Thymus (tissue), 14 donors: ENCODE measurements at places on chromosomes 2 and 18.
A peak's percentile ranks its signal among the peaks of the same experiment; 100 is the strongest.

- no peak for DNase-seq
Measured at GRCh38 chr18:42545825-42546224, 569.7 kb downstream of the RIT2 start.

GRCh38 chr2:235533616-235534385, 40.0 kb downstream of the AGAP1 start:
- DNase-seq = no peak

DNA sequence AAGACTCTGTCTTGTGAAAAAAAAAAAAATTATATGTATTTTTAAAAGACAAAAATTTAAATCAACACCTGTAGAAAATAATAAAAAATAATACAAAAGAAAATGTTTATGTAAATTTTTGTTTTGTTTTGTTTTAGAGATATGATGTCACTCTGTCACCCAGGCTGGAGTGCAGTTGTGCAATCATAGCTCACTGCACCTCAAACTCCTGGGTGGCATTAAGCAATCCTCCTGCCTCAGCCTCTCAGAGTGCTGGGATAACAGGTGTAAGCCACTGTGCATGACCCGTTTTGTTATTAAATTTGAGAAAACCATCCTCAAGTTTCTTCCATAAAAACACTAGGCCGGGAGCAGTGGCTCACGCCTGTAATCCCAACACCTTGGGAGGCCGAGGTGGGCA, 56.2 kb upstream of the B3GNT7 start:
- DNase-seq = no peak

GRCh38 chr2:128379021-128380015, 60.6 kb upstream of the HS6ST1 start:
- no peak for DNase-seq

DNA sequence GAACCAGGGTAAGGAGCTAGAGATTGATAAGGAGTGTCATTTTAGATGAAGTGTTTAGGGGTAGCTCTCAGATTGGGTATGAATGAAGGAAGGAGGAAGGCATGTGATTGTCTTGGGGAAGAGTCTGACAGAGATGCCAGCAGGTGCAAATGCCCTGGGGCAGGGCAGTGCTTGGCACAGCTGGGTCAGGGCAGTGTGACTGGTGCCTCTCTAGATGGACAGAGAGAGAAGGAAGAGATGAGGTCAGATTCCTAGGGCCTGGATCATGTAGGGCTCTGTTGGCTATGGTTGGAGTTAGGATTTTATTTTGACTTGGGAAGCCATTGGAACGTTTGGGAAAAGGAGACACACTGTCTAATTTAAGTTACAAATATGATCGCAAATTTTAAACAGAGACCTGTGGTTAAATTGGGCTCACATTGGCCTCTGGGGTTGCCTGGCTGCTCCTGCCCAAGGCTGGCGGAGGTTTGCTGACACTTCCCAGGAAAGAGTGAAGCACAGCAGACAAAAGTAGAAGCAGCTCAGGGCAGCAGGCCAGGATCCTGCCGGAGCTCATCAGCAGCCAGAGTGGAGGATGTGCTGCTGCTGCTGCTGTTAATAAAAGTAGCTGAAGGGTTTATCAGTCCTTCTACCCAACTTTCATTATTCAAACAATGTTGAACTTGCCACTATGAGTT, 32.7 kb upstream of the FHL2 start:
- DNase-seq = no peak

DNA sequence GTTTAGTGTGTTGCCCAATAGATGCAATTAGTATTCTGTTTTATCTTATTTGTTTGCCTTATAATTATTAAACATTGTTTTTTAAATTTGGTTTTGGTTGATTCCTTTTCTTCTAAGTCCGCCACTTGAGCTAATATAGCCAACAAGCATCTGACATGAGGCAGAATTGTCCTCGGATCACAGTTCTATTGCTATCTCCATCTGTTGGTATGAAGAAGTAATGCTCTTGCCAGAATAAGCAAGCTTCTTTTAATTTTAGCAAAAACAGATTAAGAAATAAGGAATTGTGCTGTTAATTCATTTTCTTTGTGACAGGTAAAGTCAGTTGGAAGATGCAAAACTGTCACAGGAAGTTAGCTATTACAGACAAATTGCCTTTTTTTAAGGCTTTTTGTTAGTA, 54.3 kb downstream of the R3HDM1 start:
- DNase-seq = no peak

DNA sequence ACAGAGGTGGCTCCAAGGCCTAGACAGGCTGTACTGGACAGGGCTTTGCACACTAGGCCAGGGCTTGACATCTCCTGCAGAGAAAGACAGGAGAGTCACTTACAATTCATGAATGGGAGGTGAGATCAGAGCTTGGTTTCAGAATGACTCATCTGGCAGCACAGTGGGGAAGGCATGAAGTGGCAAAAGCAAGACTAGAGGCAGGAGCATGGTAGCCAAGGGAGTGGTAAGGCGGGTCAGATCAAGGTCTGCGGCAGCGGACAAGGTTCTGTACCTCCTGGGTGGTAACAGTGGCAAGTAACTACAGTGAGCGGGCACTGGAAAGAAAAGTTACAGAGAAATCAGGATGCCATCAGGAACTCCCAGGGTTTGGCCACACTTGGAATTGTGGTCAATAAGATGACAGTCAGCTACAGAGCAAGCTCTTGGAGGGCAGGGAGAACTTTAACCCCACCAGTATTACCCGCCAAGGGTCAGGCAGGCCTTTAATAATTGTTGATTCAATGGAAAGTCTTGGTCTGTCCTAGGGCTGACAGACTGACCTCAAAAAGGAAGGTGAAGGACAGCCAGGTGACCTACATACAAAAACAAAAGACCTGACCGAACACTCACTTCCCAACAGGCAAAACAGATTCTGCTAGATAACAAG, 5.7 kb downstream of the MCFD2 start:
- no peak for DNase-seq

DNA sequence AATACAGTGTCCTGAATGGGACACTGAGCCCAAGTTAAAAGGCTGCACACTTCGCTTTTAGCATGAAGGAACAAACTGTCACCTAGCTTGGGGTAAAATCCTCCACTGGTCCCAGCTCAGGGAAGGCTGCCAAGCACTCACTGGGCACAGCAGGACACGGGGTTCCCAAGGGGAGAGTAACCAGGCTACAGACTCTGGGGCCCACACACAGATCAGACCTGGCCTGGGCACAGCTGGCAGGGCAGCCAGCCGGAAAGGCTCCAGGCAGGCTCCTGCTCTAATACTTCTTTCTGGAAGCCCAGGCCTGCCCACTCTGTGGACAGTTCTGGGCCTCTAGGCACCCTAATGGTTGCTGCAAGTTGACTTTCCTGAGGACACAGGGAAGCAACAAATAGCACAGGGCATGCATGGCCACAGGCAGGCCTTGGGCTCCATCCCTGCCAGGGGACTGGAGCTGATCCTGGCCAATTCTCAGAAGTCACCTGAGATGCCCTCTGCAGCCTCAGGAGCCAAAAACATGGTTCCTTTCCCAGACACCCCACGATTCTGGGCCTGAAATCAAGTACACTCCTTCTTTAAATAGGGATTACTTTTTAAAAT, 18.7 kb upstream of the SULT1C3 start:
- DNase-seq = no peak

- no peak for DNase-seq
Measured at GRCh38 chr2:33167622-33168245, 221.0 kb downstream of the LTBP1 start.

DNA sequence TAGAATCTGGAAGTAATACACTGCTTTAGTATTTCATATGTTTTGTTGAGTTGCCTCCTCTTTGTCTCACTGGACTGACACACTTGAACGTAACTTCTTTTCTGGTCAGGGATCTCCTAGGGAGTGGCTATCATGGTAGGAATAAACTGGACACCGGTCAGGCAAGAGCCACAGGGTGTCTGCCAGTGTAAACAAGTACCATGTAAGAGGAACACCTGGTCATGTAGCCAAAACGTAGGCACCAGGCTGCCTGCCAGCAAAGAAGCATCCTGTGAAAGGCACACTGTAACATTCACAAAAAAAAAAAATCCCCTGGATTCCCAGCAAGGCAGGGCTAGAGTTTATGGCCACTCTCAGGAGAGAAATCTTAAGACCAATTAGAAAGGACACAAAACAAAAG, 372.8 kb upstream of the RND3 start:
- no peak for DNase-seq

DNA sequence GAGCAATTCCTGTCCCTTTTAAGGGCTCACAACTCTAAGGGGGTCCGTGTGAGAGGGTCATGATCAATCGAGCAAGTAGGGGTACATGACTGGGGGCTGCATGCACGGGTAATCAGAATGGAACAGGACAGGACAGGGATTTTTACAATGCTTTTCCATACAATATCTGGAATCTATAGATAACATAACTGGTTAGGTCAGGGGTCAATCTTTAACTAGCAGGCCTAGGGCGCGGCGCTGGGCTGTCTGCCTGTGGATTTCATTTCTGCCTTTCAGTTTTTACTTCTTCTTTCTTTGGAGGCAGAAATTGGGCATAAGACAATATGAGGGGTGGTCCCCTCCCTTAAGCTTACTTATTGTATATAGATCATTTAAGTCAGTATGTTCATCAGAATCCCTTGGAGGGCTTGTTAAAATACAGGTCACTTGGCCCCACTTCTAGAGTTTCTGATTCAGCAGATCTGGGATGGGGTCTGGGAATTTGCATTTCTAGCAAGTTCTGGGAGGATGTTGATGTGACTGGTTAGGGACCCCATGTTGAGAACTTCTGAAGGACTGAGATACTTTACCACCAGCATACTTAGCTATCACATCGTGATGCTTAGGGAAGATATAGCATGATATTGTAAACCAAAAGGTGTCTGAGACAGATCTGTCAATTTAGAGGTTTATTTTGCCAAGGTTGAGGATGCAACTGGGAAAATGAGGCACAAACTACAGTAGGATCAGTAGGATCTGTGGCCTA, 2.8 kb upstream of the INPP4A start:
- DNase-seq = no peak

DNA sequence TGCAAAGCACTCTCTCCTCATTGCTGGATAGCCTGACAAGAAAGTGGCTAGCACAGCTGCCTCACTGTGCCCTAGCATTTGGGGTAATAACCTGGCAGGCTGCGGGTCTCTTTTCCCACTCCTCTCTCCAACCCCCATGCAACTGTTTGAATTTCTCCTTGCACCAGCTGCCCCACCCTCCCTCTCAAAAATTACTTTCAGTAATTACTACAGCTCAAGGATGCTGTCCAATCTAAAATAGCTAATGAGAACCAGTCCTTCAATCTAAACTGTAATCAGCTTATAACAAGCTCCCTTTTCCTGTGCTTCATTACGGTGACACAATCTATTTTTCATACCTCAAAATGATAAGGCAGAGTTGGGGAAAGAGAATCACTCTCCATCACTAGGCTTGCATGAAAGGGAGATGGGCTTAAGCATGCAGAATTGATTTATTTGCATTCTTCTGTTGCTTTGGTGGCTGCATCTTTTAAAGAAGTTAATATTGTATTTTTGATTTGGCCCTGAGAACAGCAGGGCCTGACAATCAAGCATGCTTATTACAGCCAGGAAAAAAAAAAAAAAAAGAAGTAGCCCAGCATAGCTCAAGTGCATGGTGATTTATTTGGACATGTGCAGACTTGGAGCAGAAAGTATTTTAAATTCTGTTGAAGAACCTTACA, 881.8 kb downstream of the SLC4A3 start:
- no peak for DNase-seq

DNA sequence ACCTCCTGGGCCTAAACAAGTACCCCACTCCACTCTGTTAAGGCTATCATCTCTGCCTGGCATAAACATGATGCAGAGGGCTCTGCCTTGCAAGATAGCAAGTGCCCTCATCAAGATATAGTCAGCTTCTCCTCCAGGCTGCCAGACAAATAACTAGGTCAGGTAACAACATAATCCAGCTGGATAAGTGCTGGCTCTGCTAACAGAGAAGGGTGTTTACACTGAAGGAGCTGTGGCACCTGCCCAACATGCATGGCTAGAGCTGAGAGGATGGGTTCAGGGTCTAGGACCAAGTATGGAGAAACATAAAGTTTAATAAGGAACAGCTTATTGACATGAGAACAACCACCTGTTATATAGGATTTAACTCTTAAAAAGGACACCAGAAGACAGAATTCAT, 42.8 kb downstream of the DLGAP1 start:
- DNase-seq = no peak

DNA sequence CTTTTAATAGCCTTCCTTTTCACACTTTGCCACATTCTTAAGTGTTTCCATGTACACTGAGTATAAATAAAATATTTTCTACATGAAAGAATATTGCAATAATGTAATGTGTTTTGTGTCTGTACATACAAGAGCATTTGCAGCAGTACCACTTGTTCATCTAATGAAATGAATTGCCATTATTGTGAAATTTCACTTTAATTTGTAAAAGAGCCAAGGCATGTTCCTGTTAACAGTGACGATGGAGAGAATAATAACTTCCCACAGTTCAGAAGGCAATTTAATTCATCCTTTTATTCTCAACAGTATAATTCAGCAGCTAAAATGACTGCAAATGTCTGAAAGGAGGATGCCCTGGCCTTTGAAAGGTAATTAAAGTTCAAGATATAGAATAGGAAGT, 853.9 kb downstream of the LRRTM4 start:
- DNase-seq = no peak

GRCh38 chr2:68909793-68910674, 38.8 kb upstream of the BMP10 start:
- peak; percentile 75 for DNase-seq

DNA sequence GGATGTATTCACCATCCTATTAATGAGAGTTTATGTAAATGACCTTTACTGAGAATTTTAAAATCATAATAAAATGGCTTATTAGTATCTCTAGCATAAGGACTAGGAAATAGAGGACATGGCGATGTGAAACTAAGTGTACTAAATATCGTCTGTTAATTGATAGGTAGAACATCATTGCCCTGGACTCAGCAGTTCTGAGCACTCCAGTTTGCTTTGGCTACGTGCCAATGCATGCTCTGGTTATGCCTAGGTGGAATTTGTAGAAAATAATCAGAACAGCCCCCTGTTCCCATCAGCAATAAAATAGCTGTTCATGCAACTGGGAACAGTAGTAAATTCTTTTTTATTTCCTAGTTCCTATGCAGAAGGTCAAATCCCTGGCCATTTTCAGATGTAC, 247.8 kb downstream of the DOK6 start:
- DNase-seq = no peak

DNA sequence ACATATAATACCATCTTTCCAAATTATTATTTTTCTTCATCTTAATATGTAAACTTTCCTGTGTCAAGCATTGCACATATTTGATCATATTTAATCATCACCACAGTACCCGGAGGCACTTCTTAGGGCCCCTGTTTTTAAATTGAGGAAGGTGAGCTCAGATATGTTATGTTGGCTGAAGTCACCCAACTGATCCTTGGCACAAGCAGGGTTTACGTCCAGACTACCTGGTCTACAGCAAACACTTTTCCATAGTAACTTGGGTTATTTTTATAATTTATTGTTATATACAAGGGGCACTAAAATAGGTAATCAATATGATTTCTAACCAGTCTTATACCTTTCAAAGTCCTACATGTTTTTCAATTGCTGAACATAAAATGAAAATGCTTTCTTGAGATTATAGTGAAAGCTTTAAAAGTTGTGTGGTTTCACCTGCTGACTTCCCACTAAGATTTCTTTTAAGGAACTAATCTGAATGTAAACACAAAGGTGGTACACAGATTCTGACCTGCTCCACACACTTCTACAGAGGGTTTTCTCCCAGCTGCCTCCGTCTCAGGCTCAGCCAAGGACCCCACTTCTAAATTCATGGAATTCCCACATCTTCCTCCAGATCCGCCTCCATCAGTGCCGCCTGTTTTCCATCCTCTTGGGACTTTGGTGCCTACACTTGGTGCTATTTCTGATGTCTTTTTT, 52.2 kb downstream of the SH3YL1 start:
- no peak for DNase-seq

GRCh38 chr2:169095621-169096105, 26.3 kb downstream of the DHRS9 start:
- no peak for DNase-seq
